ENCODE measurements at places on chromosomes 2 and 18.

DNA sequence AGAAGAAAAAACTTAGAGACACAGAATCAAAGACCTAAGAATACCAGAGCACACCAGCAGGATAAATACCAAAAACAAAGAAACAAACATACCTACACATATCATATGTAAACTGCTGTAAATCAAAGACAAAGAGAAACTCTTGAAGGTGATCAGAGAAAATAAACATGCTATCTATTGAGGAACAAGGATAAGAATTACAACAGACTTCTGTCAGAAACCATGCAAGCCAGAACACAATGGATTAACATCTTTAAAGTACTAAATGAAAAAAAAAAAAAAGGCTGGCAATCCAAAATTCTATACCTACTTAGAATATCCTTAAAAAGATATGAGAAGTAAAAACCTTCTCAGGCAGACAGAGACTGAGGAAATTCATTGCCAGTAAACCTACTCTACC lies 51.6 kb upstream of the MGAT4A start:
- DNase-seq: no peak

DNA sequence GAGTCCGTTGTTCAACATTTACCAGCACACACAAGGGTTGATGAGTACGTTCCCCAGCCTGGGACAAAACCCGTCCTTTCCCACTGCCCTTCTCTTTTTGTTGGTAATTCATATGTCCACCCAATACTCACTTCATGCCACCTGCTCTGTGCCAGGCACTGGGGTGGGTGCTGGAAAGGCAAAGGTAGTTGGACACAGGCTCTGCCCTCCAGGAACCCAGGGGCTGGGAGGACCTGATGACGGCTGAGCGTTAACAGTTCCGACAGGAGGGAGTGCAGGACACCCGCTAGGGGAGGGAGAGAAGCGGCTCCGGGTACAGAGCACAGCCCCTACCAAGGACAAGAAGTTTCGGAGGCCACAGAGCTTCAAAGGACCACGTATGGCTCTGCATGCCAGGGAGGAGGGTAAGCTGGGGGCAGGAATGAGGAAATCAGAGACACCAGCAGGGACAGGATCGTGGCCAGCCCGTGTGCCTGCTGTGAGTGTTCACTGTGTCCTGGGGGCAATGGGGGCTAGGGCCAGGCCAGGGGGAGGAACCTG lies 134.1 kb upstream of the GPC1 start:
- peak; percentile 23 for DNase-seq

GRCh38 chr2:2324565-2325101 lies 6.4 kb downstream of the MYT1L start:
- no peak for DNase-seq

GRCh38 chr2:143742581-143742980 lies 613.4 kb downstream of the ARHGAP15 start:
- no peak for DNase-seq

GRCh38 chr2:44566059-44566458 lies 204.3 kb downstream of the CAMKMT start:
- DNase-seq: no peak

GRCh38 chr2:72961853-72962468 lies 44.6 kb downstream of the EMX1 start:
- DNase-seq: no peak
